ENCODE measurements at places on chromosomes 3 and 15.

GRCh38 chr3:52036829-52037228 lies 19.5 kb downstream of the DUSP7 start:
- no peak for DNase-seq

DNA sequence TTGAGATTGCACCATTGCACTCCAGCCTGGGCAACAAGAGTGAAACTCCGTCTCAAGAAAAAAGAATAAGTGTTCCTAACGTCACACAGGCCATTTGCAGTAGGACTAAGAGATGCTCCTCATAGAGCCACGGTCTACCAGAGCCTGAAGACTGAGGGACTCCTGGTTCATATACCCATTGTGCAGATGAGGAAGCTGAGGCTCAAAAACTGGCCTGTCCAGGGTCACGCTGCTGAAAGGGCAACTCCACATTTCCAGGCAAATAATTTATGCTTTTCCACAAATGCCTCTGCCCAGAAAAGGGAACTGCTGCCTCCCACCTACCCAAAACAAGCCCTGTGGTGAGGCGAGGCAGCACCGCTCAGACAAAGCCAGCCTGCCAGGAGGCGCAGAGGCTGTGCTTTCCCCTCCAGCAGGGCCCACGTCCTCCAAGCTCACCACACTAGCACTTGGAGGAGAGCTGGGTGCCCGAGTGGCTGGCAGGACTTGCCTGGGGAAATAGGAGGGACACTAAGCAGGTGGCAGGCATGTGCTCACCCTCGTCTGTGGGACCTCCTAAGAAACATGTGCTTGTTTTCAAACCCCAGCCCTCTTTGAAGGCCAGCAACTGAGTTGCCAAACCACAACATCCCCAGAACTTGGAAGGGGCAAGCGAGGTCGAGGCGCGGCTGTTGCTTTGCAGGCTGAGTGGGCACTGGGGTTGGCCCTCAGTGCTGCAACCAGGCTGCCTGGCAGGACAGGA lies 195.6 kb downstream of the XXYLT1 start:
- no peak for DNase-seq

DNA sequence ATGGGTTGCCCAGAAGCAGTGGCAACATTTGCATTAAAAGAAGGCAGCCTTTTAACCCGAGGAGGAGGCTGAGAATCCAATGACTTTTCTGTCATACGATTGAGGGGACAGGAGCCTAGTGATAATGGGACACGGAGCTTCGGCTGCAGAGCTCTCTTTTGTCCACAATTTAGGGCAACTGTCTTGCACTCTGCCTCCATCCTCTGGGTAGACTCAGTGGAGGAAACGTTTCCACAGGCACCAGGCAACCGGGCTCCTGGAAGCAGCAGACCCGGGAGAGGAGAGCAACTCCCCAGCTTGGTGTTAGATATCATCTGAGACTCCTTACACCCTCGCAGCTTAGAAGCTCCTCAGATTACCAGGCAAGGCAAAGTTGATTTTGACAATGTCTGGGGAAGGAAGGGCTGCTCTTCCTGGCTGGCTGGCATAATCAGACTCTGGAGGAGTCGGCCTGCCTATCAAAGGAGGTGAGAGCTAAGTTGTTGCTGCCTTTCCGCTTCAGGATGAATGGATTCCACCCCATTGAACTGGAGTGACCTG lies 43.5 kb upstream of the RNU6-1 start:
- DNase-seq = no peak

DNA sequence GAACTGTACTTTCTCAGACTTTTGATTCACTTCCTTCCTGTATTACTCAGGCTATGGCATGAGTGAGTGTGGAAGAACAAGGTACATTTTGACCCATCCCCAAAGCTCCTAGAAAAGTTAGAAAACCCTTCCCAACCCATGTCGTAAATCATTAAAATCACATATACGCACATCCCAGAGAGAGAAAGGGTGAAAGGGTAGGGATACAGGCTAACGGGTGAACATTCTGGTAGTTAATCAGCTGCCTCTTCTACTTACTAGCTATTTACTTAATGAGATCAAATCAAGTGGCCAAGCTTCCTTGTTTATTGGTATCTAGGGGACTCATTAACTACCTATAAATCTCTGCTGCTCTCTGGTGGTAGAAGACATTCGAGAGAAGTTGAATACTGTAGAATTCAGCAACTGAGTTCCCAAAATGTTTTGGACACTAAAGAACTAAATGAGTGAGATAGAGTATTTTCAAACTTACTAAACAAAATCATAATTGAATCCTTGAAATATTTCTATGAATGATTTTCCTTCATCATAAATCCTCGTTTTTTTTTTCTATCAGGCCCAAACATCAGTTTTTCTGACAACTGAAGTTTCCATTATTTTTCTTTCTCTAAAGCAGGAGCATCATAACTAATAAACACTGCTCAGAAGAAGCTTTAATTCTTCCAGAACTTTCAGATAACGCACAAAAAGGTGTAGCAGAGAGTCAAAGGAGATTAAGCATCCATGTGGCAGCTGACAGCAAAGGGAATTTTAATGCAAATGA lies 124.2 kb downstream of the IMPG2 start:
- no peak for DNase-seq

- no peak for DNase-seq
Measured at GRCh38 chr15:93664213-93664956, 567.0 kb upstream of the MCTP2 start.

GRCh38 chr15:63296195-63296594 lies 18.8 kb downstream of the APH1B start:
- no peak for DNase-seq

DNA sequence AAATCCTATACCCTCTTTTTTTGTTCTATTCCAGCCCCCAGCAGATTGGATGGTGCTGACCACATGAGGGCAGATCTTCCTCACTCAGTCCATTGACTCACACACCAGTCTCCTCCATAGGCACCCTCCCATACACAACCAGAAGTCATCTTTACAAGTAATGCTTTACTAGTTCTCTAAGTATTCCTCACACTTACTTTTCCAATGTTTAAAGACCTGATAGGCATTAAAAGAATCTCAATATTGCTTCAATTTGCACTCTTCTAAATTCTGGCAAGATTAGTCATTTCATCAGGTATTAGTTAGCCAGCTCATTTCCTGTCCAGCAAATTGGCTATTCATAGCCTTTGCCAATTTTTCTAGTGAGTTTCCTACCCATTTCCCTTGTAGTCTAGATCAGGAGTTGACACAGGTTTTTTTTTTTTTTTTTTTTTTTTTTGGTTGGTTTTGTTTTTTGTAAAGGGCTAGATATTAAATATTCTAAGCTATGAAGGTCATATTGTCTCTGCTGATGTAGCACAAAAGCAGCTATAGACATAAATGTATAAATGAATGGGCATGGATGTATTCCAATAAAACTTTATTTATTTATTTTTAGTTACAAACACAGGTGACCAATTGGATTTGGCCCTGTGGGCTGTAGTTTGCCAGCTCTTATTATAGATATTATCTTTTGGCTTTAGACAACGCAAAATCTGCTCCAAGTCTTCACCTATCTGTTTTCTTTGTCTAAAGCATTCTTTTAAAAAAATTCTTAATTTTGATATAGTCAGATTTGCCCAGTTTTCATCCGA lies 76.1 kb downstream of the ABHD5 start:
- no peak for DNase-seq

DNA sequence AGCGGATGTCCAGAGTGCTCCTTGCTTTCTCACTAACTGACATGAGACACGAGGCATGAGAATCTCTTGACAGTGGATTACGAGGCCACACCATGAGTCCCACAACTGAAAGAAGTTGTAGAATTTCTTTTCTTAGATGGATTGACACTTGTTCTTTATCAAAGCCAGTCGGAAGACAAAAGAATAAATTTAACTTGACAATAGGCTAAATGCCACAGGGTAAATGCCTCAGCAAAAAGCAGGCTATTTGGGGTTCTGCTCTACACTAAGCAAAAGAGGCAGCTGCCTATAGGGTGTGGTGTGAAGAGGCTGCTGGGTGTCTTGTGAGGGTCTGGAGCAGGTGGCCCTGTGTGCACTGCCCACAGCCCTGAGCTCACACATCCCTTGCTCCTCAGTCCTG lies 135.1 kb upstream of the SEMA6D start:
- no peak for DNase-seq

DNA sequence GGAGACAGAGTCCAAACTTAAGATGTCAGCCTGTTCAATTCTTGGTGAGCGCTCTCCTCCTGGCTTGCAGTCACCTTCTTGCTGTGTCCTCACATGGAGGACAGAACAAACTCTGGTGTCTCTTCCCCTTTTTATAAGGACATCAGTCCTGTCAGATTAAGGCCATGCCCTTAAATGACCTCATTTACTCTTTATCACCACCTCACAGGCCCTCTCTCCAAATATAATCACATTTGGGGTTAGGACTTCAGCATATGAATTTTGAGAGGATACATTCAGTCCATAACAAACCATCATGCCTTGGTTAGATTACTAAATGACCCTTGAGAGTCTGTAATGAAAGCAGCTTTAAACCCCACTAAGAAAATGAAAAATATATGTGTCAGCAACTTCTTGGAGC lies 175.2 kb downstream of the TAFA4 start:
- DNase-seq = no peak

- no peak for DNase-seq
Measured at GRCh38 chr3:120427201-120427600, 23.6 kb downstream of the FSTL1 start.

DNA sequence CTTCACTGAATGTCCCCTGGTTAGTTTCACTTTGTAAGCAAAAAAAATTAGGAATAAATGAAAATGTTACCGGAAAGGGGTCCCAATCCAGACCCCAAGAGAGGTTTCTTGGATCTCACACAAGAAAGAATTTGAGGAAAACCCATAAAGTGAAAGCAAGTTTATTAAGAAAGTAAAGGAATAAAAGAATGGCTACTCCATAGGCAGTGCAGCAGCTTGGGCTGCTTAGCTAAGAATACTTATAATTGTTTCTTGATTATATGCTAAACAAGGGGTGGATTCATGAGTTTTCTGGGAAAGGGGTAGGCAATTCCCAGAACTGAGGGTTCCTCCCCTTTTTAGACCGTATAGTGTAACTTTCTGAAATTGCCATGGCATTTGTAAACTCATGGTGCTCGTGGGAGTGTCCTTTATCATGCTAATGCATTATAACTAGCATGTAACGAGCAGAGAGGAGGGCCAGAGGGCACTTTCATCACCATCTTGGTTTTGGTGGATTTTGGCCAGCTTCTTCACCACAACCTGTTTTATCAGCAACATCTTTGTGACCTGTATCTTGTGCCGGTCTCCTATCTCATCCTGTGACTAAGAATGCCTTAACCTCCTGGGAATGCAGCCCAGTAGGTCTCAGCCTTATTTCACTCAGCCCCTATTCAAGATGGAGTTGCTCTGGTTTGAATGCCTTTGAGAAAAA lies 41.0 kb upstream of the CMSS1 start:
- no peak for DNase-seq

DNA sequence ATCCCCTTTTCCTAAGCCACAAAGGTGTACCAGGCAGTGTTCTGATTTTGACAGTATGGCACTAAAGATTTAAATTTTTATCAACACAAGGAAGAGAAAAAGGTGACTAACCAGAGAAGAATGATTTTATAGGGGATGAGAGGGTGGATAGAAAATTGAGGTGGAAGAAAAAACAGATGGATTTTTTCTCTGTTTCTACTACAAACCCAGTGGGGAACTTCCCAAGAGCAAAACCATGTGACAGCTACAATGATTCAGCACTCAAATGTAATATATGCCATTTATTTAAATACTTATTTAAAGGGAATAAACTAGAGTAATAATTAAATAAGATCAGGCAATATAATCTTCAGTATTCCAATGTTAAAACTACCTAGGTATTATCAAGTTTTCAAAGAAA lies 11.1 kb downstream of the DCUN1D1 start:
- DNase-seq = no peak

- DNase-seq = no peak
Measured at GRCh38 chr3:168801794-168802193, 706.1 kb upstream of the GOLIM4 start.

DNA sequence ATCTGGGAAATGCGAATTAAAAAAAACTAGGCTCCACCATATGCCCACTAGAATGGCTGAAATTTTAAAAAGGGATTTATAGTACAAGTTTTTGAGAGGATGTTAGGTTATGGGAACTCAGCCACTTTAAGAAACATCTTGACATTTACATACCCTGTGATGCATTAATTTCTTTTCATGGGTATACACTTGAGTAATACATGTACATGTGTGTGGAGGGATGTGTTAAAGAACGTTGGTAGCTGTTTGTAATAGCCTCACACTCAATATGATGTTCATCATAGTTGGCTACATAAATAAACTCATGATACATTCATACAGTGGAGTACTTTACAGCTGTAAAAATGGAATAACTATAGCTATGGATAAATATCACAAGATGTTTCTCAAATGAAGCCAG lies 40.9 kb downstream of the MEF2A start:
- DNase-seq = no peak

GRCh38 chr15:67161412-67161811 lies 93.0 kb downstream of the AAGAB start:
- DNase-seq = no peak

- DNase-seq = no peak
Measured at GRCh38 chr15:70493787-70494516, 269.4 kb downstream of the UACA start.

DNA sequence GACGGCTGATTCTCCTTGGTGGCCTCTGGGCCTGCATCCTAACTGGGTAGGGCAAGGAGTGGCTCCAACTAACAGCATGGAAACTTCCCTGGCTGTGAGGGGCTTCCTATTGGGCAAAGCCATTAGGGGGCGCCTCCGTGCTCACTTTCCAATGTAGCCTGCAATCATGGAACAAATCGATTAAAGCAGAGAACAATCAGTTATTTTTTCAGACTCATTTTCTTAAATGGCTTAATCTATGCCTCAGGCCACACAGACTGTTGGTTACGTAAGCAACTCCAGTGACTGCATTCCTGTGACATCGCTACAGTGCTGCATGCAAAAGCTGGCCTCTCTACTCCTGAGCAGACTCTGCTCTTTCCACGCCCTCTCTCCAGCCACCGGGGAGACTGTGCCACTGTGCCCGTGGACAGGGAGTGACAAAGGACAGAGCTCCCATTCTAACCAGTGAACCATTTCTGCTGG lies 278.9 kb downstream of the KLF13 start:
- DNase-seq = no peak

GRCh38 chr15:75646112-75646943 lies 1.4 kb upstream of the SNX33 start:
- DNase-seq = no peak

DNA sequence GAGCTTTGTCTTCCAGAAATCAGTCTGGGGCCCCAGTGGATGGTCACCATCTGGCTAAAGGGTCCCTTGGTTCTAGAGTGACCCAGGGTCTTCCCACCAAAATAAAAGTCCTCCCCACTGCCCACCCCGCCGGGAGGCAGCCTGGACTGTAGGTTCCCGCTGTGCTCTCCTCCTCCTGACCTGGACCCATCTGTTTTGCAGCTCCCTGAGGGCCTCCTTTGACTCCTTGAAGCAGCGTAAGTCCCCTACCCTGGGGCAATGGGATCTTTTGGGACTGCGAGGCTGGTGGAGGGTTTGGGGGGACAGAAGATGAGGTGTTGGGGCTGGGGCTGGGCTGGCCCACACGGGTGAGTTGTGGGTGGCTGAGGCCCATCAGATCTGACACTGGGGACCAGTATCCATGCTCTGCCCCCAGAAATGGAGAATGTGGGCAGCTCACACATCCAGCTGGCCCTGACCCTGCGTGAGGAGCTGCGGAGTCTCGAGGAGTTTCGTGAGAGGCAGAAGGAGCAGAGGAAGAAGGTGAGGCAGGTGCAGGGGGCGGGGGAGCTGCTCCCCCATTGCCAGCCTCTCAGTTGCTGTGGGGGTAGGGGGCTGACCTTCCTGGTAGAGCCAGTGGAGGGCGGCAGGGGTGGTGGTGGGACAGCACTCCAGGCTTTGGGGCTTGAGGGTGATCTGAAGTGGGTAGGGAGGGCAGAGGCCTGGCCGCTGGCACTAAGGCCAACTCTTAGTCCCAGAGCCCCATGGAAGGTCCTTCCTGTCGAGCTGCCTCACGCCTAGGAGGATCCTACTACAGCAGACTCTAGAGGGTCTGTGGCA lies 30.4 kb downstream of the PSTPIP1 start:
- DNase-seq = no peak
